ENCODE measurements at places on chromosomes 16 and 17. TPM values are rescaled to one million over a fixed set of nuclear protein-coding genes. Genes with fewer than 3 reads are reported as not detected.
A peak's percentile ranks its signal among the peaks of the same experiment; 100 is the strongest.

- DNase-seq = no peak
Measured at GRCh38 chr16:21704266-21704665, 40.5 kb downstream of the OTOA start.

GRCh38 chr17:8103549-8103948 is 14.8 kb downstream of the ALOXE3 start:
- no peak for DNase-seq

DNA sequence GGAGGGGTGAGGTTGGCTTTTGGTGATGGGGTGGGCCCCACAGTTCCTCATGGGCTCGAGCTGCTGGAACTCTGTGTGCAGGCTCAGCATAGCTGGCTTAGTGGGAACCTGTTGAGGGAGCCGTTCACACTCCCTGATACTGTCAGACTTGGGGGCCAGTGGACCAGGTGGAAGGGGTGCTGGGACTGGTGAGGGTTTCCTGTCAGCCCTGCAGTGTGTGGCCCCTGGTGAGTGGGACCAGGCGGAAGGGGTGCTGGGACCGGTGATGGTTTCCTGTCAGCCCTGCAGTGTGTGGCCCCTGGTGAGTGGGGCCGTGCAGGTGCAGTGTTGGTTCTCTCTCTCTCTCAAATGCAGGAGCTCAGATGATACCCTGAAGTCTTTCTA is 45.1 kb upstream of the ZNF750 start:
- DNase-seq = no peak

DNA sequence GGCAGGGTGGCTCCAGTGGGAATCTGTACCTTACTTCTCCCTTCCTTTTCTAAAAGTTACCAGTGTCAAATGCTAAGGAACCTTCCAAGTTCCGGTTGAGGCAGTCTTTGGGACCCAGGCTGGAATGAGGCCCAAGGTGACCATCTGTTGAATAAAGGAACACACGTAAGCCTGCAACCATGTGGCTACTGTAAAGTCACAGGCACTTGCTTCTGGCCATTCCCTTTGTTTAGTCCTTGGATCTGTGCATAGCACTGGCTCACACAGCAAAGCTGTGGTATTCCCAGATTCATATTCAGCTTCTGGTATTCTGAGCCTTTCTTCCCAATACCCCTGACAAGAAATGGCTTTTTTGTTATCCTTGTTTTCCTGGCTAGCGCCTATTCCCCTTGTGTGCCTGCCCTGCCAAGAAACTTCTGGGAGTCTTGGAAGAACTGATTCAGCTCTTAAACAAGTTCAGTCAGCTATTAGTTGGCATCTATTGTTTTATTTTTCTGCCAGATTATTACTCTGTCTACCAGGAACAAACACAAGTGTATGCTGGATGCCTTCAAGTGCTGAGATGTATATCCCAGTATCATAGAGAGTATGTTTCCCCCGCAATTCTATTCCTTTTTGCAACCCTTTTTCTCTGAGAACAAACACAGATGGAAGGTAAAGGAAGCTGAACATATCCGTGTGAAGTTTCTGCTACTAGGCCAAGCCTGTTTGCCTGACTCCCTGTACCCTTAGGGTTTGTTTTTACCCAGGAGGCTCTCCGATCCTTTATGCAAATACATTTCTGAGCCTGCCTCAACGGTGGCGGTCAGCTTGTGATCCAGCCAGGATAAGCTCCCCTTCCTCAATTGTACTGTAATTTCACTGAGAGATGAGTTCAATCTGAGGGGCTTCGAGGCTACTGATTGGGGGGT is 13.2 kb downstream of the TMEM238L start:
- DNase-seq = peak; percentile 76

Gene REXO5
- total RNA-seq = 5.3 TPM

GRCh38 chr17:1737531-1738291 is 5.0 kb upstream of the SERPINF2 start:
- DNase-seq = no peak

GRCh38 chr17:45170280-45170930 is 8.7 kb downstream of the HEXIM2 start:
- DNase-seq = no peak

DNA sequence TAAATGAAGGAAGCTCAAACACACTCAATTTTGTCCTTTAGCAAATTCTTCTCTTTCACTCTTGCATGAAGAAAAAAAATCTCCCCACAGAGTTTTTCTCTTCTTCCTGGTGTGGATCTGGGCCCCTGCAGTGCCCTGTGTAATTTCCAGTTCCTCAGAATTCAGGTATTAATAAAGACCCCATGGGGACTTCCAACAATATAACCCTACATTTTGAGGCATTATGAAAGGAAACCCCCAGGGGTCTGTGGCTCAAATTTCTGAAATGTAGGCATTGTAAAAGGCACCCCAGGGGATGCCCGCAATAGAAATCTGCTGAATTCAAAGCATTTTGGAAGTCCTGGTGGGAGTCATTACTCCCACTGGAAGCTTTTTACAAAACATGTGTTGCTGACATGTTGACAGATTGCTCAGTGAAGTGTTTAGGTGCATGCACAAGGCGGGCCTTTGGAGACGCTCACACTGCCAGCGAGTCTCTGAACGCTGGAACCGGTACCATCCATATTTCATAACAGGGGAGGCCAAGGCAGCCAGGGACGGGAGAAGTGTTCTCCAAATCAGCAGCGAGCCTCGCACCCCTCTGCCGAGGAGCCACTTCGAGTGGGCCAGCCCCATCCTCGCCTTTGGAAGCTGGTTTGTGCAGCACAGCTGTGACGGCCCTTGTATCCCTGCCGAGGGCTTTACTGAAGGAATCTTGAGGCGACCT is 154.0 kb downstream of the ZNF423 start:
- peak; percentile 90 for DNase-seq

Gene DYNLRB2
- total RNA-seq = 0.59 TPM

Gene EPOP
- 0.49 TPM for total RNA-seq

- DNase-seq = no peak
Measured at GRCh38 chr16:54806378-54806777, 124.3 kb upstream of the IRX5 start.

Gene CD7
- total RNA-seq = 0.30 TPM
